ENCODE measurements at places on chromosomes 12 and 14. TPM values are rescaled to one million over a fixed set of nuclear protein-coding genes. Genes with fewer than 3 reads are reported as not detected.

The SVOP gene
- total RNA-seq = not detected

The SLC17A8 gene
- total RNA-seq = not detected

The SERPINA5 gene
- 0.28 TPM for total RNA-seq

The SLC7A8 gene
- total RNA-seq = 51.1 TPM

The GPRC5D gene
- not detected for total RNA-seq

The CD69 gene
- 0.68 TPM for total RNA-seq

The RERG gene
- 1.9 TPM for total RNA-seq

The ACSM4 gene
- total RNA-seq = not detected

The E2F7 gene
- total RNA-seq = 4.0 TPM

The SYNDIG1L gene
- total RNA-seq = not detected

The WBP11 gene
- 28.5 TPM for total RNA-seq

The PTCSC3 gene
- not detected for total RNA-seq

The RHEBL1 gene
- 0.44 TPM for total RNA-seq

The C1S gene
- total RNA-seq = 36.5 TPM

The PLCZ1 gene
- total RNA-seq = not detected

The CCND2 gene
- total RNA-seq = 48.9 TPM

The SLC25A29 gene
- total RNA-seq = 15.5 TPM

The REP15 gene
- total RNA-seq = 0.40 TPM

The BLOC1S1 gene
- 109 TPM for total RNA-seq

The ASPG gene
- 59.2 TPM for total RNA-seq

The PRICKLE1 gene
- 1.4 TPM for total RNA-seq
